ENCODE measurements at places on chromosomes 4 and X.

- no peak for ATAC-seq
These were observed 103.7 kb upstream of the KLF3 start for GRCh38 chr4:38560340-38560739.

DNA sequence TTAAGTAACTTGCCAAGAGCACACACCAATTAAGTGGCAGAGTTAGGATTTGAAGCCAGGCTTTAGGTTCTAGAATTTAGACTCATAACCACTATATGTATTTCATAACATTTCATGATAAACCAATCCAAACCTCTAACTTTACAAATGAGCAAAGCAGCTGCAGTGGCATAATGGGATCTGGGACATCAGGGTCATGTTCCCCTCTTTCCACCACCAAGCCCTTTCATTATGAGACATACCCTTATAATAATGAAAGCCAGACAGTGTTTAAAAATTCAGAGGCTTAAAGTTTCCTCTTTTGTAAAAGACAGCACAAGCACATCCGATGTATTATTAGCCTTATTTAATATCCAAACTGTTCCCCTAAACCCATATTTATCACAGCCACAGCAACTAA lies 28.3 kb upstream of the AMELX start:
- ATAC-seq: no peak

DNA sequence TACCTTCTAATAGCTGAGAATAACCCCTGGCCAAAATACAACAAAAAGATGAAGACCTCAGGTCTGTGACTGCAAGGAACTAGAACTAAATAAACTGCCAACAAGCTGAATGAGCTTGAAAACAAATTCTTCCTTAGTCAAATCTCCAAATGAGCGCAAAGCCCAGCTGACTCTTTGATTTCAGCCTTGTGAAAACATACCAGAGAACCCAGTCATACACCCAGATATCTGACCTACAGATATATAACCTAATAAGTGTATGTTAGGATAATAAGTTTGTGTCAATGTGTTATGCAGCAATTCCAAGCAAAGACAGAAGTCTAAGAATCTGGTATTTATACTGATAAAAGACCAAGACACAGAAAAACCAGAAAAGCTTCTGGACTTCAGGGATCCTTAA lies 38.0 kb upstream of the ADGRL3 start:
- no peak for ATAC-seq

- ATAC-seq: no peak
These were observed 75.3 kb downstream of the DCUN1D4 start for GRCh38 chr4:51918251-51918650.

DNA sequence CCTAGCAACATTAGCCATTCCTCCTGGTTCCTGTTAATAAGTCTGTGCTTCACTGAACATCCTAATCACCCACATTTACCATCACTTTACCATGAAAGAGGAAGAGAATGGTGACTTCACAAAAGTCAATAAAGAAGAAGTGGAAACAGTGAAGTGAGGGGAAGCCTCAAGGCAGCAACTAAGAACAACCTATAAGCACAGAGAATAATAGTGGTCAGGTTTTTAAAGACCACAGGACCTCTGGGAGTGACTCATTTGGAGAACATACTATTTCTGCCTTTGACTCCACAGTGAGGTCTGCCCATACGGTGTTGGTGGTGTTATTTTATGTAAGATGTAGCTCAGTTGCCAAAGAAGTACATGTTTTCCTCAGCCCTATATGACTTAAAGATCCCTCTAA lies 86.0 kb upstream of the TET2 start:
- peak; percentile 37 for ATAC-seq

DNA sequence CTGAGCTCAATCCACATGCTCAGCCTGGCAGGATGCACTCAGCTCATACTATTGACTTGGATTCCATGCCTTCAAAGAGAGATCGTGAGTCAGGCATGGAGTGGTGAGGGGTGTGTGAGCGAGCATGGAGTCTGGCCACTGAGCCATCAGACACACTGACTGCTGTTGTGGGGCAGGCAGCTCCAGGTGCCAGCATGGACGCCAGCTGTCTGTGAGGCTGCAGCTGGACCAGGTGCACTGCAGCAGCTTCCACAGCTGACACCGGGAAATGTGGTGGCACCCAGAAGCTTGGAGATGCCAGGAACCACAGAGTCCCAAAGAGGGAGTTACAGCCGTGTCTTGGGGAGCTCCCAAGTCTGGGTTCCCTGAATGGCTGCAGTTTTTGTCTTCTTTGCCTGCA lies 1026.4 kb upstream of the ADGRL3 start:
- ATAC-seq: no peak

GRCh38 chr4:27094783-27095182 lies 234.1 kb downstream of the STIM2 start:
- ATAC-seq: no peak
